NCI-H524 (cell line): ENCODE measurements at places on chromosomes 13 and 19.

- DNase-seq, result no peak
These were observed 122.3 kb downstream of the MIPEP start for GRCh38 chr13:23766939-23767338.

- no peak for DNase-seq
These were observed 1152.9 kb downstream of the PCDH9 start for GRCh38 chr13:66077132-66077689.

DNA sequence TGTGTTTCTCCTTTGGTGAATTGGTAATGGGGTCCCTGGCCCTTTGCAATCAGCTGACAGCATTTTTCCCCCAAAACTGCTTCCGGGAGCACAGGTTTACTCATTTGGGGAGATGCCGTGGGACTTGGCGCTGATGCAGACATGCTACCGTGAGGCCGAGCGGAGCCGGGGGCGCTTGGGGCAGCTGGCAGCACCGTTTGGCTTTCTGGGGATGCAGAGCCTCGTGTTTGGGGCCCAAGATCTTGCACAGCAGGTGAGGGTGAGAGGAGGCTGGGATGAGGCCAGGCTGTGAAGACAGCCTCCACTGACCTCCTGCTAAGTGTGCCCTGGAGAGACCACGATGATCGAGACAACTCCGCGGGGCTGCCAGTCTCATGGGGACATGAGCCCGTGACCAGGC lies 13.4 kb upstream of the COLGALT1 start:
- DNase-seq, result no peak

- DNase-seq, result no peak
These were observed 7.7 kb downstream of the UBE2L5 start for GRCh38 chr13:30429721-30430694.

DNA sequence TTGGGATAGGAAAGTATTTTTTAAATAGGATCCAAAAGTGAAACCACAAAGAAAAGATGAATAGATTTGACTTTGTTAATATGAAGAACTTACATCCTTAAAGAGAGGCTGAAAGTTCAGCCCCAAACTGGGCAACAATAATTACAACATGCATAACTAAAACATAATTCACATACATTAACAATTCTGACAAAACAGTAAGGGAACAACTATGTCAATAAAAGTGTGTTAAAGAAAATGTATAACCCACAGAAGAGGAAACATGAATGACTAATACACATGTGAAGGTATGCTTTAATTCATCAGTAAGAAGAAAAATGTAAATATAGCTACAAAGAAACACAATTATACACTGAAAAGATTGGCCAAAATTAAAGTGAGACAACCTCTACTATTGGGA lies 1597.6 kb upstream of the MIR17HG start:
- no peak for DNase-seq

DNA sequence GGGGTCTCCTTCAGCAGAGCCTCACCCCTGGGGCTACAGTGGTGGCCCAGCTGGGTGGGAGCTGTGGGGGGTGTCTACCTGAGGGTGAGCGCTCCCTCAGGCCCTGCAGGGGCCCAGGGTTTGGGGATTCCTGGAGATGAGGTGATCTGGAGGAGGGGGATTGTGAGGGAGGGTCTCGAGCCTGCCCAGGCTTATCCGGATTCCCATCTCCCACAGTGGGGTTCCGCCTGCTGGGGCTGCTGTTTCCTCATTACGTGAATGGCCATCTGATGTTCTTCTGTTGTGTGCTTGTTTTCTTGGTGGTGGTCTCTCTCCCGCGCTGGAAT lies 4.4 kb downstream of the PPP1R37 start:
- no peak for DNase-seq

GRCh38 chr19:1383312-1384084 lies at the start of gene NDUFS7:
TSS of gene NDUFS7 (plus strand) at chr19:1383907. CDS start at chr19:1383927, 20 bp downstream.
- DNase-seq, result peak; percentile 92

DNA sequence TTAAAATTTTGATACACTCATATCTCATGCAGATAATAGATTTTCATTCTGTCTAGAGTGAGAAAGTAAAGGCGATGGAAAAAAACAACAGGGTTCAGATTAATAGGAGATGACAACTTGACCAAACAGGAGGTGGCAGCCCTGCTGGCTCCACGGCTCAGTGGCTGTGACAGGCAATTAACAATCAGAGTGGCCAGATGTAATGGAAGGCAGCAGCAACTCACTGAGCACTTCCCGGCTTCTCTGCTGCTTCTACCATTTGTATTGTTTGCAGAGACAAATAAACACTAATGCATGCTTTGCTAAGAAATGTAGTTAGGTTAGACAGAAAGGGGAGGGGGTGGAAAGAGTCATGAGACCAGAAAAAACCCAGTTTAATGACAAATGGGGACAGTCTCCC lies 473.0 kb upstream of the SLC10A2 start:
- DNase-seq, result peak; percentile 53

- no peak for DNase-seq
These were observed 110.3 kb downstream of the GADD45B start for GRCh38 chr19:2586196-2586595.

- DNase-seq, result no peak
These were observed 235.2 kb downstream of the SLITRK5 start for GRCh38 chr13:87906411-87906810.

GRCh38 chr13:104996022-104996421 lies 1539.4 kb downstream of the EFNB2 start:
- DNase-seq, result no peak

DNA sequence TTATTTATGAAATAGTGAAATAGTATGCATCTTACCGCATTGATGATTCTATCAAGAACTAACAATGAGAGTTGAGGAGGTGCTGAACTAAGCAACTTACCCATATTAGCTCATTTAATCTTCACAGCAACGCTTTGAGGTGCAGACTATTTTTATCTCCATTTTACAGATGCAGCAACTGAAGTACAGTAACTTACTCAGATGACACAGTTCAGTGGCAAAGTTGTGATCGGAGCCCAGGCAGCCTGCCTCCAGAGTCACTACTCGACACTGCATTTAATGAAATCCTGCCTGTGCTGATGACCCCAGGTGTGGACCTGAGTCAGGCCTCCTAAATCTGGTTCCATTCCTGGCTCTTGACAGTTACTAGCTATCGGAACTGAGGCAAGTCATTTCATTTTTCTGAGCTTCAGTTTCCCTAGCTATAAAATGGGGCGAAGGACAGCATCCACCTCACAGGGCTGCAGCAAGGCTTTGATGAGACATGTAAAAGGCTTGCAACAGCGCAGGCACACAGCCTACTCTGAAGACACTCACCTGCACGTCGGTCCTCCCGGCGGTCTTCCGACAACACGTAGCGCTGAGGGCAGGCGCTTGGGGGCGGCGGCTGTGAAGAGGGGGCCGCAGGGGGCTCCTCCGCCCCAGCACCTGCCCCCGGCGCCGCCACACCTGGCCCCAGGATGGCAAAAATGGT lies 1.5 kb downstream of the MYPOP start:
- DNase-seq, result no peak
